Transverse colon (tissue), 4 donors: ENCODE measurements at places on chromosomes 5 and 9. TPM values are rescaled to one million over a fixed set of nuclear protein-coding genes. Genes with fewer than 3 reads are reported as not detected.

- H3K27me3 ChIP-seq = no peaks in the 10 kb centered on the region
- no peaks in the 10 kb centered on the region for H3K36me3 ChIP-seq
- no peak for DNase-seq
- H3K4me1 ChIP-seq = peaks cover 12% of the 10 kb centered on the region
Measured at GRCh38 chr5:149860801-149861322, 83.7 kb downstream of the PDE6A start.

DNA sequence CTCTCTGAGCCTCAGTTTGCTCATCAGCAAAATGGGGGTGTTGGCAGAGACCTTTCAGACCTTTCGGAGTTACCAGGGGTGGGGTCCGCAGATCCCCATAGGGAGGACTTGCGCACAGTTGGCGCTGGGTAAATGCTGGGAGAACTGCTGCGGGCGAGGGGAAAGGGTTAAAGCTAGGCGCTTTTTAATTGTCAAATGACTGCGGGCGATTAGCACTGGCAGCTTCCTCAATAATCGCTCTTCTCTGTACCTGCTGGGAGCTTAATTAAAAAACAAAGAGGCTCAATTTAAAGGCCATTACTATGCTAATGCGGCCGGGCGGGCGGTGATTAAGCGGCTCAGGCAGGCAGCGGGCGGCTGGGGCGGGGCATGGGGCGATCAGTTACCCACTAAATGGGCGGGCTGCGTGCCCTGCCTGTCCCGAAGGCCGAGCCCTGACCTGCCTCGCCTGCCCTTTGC is 63.0 kb downstream of the LMX1B start:
- no peak overlapping the region for H3K4me3 ChIP-seq
- no peaks in the 10 kb centered on the region for H3K36me3 ChIP-seq
- H3K27me3 ChIP-seq = peaks cover 94% of the 10 kb centered on the region
- DNase-seq = no peak
- no peaks in the 10 kb centered on the region for H3K4me1 ChIP-seq

DNA sequence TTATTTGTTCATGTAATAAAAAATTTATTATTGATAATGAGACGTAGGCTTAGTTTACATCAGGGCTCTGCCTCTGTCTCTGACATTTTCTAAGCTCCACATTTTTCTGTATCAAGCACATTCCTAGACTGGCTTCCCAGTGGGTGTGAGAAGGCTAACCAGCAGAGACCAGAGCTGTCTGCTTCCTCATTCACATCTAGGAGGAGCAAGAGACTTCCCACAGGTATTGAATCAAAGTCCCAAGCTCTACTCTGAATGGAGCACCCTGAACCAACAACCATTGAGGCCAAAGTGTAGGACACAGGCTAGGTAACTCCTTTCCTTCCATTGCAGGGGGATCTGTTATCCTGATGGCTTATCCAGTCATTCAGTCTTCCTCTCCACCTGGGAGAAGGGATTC is 72.4 kb downstream of the PARP8 start:
- no peak for DNase-seq
- H3K27me3 ChIP-seq = no peaks in the 10 kb centered on the region
- H3K4me1 ChIP-seq = no peaks in the 10 kb centered on the region
- H3K36me3 ChIP-seq = no peaks in the 10 kb centered on the region
- H3K4me3 ChIP-seq = no peak overlapping the region
- no peak overlapping the region for H3K27ac ChIP-seq

- H3K36me3 ChIP-seq = no peaks in the 10 kb centered on the region
- peaks cover 5% of the 10 kb centered on the region for H3K4me1 ChIP-seq
- H3K27ac ChIP-seq = no peak overlapping the region
- no peak overlapping the region for H3K4me3 ChIP-seq
- no peak for DNase-seq
Measured at GRCh38 chr9:123174887-123175518, 93.4 kb downstream of the STRBP start.

DNA sequence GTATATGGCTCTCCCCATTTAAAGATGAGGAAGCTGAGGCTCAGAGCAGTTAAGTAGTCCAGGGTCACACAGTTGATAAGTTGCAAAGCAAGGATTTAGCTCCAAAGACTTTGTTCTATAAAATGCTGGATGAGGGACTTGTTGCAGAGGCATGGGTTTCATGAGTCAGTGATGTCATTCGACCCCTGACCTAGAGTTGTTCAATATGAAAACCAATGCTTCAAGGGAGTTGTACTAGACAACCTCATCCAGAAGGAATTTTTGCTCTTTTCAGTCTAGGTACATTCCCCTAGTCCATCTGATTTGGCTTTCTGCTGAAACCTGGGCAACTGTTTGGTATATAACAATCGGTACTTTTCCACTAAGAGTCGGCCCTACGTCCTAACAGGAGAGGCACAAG is 550.4 kb downstream of the EBF1 start:
- no peaks in the 10 kb centered on the region for H3K4me1 ChIP-seq
- H3K27ac ChIP-seq = no peak overlapping the region
- no peak overlapping the region for H3K4me3 ChIP-seq
- H3K27me3 ChIP-seq = no peaks in the 10 kb centered on the region
- no peak for DNase-seq
- H3K36me3 ChIP-seq = no peaks in the 10 kb centered on the region

DNA sequence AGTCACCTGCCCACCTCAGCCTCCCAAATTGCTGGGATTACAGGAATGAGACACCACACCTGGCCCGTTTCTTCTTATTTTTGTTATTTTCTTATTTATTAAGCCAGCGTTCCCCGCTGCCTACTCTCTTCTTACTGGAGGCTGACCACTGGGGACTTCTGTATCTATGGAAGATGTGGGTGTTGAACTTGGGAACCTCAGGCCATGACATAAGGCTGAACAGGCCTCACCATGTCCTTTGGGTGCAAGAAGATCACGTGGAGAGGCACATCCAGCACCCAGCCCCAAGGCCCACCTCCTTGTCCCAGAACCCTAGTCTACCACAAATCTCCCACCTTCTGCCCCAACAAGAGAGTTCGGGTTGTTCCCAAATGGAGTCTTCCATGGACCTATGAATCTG is 59.4 kb upstream of the NEK6 start:
- no peak overlapping the region for H3K27ac ChIP-seq
- H3K36me3 ChIP-seq = no peaks in the 10 kb centered on the region
- DNase-seq = no peak
- H3K4me3 ChIP-seq = no peak overlapping the region
- H3K27me3 ChIP-seq = no peaks in the 10 kb centered on the region

GRCh38 chr9:106883626-106884190 is 20.7 kb downstream of the ZNF462 start:
- no peaks in the 10 kb centered on the region for H3K27me3 ChIP-seq
- no peak overlapping the region for H3K4me3 ChIP-seq
- peaks cover 32% of the 10 kb centered on the region for H3K4me1 ChIP-seq
- no peaks in the 10 kb centered on the region for H3K36me3 ChIP-seq
- no peak overlapping the region for H3K27ac ChIP-seq
- no peak for DNase-seq

- peaks cover 82% of the 10 kb centered on the region for H3K27me3 ChIP-seq
- no peaks in the 10 kb centered on the region for H3K36me3 ChIP-seq
- H3K27ac ChIP-seq = no peak overlapping the region
- no peak overlapping the region for H3K4me3 ChIP-seq
Measured at GRCh38 chr9:34582787-34583186, 6.7 kb downstream of the CNTFR start.

GRCh38 chr5:42875785-42876374 is 64.2 kb upstream of the SELENOP start:
- no peaks in the 10 kb centered on the region for H3K27me3 ChIP-seq
- H3K27ac ChIP-seq = peak overlapping the region; percentile 63
- no peak for DNase-seq
- H3K4me1 ChIP-seq = peaks cover 17% of the 10 kb centered on the region
- H3K36me3 ChIP-seq = no peaks in the 10 kb centered on the region

The TOR1B gene
- total RNA-seq = 105 TPM

The PCDH12 gene
- total RNA-seq = 0.95 TPM

The TSLP gene
- not detected for total RNA-seq
